Stimulated activated CD8-positive, alpha-beta memory T cell treated with anti-CD3 and anti-CD28 coated beads, Interleukin-15, amount 100 ng/mL, for 4 hours (primary cell): ENCODE measurements at places on chromosomes 4 and X.

GRCh38 chrX:104370089-104370488, 115.4 kb upstream of the ESX1 start:
- DNase-seq = no peak

- no peak for DNase-seq
Measured at GRCh38 chr4:111108153-111108552, 485.3 kb upstream of the PITX2 start.

DNA sequence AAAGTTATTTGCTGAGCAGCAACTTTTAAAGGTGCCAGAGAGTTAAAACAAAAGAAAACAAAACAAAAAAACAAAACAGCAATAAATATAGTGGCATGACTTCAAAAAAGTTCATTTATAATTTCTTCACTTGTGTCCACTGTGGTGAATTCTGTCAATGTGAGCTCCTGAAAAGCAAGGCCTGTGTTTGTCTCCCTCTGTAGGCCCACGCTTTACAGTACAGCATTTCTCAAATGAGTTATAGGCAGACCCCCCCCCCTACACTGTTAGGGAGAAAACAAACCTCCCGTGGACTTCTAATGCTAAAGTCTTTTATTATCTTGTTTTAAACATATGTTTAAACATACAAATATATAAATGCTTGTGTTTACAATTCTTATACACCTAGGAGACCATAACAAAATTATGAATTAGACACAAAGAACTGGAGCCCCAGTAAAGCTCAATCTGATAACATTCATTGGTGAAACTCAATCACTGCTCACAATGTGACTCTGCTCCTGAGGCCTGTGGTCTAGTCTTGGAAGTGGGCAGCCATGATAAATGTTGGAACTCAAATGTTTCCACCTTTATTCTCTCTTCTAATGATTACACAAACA, 47.0 kb upstream of the SCOC start:
- no peak for DNase-seq

DNA sequence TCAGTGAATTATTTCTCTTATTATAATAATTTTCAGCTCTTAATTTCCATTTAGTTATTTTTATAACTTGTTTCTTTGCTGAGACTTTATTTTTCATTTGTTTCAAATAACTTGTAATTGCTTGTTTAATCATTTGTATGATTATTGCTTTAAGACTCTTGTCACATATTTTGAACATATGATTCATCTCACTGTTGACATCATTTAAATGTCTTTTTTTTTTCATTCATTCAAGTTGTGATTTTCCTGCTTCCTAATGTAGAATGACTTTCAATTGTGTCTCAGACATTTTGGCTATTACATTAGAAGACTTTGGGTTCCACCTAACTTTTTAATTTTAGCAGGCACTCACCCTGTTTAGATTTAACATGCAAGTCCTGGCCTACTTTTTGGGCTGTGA, 234.8 kb upstream of the DIPK2B start:
- no peak for DNase-seq

GRCh38 chr4:129167640-129168260, 71.8 kb downstream of the C4orf33 start:
- DNase-seq = no peak

DNA sequence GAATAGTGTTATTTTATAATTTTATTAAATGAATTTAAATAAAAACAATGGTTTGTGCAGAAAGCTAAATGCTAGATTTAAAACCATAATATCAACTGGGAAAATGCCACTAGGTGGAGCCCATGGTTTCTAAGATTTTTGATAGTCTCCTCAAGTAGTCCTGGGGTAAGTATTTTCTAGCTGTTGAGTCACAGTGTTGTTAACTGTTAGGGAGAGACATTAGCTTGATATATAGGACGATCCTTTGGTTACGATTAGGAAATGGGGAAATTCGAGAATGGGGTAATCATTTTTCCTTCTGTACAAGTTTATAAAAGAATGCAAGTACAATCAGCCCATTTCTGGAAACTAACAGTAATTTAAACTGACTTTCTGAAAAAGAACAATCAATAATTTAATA, 378.4 kb downstream of the ANKRD50 start:
- DNase-seq = no peak

DNA sequence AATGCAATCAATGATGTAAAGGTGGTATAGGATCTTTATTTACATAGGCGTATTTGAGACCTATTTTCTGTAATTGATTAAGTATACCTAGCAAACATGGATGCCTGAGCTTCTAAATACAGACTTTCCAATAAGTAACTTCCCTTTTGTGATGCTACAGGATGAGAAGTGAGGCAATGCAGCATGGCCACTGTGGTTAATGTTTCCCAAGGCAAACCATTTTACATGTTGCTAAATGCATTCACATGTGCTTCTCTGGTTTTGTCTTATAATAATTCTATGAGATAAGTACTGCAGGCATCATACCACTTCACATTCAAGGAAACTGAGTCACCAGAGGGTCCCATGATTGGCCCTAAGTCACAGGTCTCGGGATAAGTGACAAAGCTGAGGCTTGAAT, 35.7 kb upstream of the NKX3-2 start:
- DNase-seq = no peak

GRCh38 chr4:168516841-168517240, 20.0 kb downstream of the PALLD start:
- DNase-seq = no peak

DNA sequence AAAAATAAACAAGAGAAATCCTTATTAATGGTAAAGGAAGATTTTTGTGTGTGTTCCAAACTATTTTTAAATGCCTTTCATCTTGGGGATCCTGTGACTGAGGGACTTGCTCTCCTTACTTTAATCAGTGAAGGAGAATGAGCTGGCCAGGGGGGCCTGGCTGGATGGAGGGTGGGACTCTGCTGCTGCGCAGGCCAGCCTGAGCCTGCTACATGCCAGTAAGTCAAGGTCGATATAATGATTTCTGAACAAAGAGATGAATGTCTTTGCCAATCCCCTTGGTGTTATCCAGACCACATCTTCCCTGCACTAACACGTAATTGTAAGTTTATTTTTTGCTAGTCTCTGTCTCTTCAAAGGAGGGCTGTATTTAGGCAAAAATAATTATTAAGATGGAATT, 1679.2 kb upstream of the TENM3 start:
- no peak for DNase-seq

DNA sequence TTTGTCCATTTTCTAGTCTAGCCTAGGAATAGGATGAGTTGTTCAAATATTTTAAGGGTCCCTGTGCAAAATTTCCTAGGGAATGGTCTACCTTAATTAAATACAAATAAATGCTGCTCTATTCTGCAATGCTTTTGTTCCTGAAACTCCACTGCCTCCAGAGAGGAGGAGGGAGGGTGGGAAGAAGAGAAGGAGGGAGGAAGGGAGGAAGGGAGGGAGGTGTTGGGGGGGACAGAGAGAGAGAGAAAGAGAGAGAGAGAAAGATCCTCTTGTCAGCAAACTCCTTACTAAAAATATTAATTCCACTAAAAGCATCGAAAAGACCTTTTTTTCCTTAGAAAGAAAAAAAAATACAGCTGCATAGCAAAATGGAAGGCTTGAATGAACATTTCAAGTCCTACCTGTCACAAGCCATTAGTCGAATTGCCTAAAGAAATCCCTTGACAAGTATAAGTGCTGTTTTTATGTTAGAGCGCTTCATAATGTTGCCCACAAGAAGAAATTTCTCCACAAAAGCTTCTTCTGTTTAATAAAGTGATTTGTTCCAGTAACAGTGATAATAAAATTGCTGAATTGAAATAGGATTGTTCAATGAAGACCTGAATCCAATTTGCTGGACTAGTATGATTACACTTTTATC, 106.0 kb downstream of the NKX6-1 start:
- DNase-seq = no peak

DNA sequence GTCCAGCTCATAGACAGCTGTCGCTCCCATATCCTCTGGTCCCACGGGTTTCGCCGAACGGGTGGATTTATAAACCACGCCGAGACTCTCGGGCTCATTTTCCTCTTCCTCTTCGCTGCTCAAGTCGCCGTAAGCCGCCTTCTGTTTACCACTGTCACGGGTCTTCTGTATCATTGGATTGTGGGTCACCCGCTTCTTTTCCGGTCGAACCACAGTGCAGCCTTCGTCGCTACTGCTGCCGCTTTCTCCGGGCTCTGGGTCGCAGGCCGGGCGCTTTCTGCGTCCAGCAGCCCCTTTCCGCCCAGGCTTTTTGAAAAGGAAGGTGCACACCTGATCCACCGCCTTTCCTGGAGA, 311 bp downstream of the RNF113A start:
- DNase-seq = no peak

DNA sequence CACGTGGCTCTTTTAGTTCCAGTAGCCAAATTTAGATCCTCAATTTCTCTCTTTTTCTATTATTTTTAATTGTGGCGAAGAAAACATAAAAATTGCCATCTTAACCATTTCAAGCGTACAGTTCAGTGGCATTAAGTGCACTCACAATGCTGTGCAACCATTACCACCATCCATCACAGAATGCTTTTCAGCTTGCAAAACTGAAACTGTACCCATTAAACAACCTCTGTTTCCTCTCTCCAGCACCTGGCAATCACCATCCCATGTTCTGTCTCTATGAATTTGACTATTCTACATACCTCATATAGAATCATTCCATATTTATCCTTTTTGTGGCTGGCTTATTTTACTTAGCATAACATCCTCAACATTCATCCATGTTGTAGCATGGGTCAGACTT, 74.9 kb downstream of the METTL14 start:
- no peak for DNase-seq

- no peak for DNase-seq
Measured at GRCh38 chr4:162683659-162684370, 482.9 kb downstream of the NAF1 start.

DNA sequence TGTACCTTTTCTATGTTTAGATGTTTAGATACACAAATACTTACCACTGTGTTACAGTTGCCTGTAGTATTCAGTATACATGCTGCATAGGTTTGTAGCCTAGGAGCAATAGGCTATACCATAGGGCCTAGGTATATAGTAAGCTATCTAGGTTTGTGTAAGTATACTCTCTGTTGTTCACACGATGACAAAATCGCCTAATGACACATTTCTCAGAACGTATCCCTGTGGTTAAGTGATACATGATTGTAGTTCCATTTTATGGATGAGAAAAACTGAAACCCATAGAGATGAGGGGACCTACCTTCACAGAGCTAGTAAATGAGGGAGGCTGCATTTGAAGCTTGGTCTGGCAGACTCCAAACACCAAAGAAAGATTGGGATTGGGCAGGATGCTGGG, 79.4 kb upstream of the EFNB1 start:
- no peak for DNase-seq

- no peak for DNase-seq
Measured at GRCh38 chr4:2813446-2814405, 20.8 kb downstream of the SH3BP2 start.

DNA sequence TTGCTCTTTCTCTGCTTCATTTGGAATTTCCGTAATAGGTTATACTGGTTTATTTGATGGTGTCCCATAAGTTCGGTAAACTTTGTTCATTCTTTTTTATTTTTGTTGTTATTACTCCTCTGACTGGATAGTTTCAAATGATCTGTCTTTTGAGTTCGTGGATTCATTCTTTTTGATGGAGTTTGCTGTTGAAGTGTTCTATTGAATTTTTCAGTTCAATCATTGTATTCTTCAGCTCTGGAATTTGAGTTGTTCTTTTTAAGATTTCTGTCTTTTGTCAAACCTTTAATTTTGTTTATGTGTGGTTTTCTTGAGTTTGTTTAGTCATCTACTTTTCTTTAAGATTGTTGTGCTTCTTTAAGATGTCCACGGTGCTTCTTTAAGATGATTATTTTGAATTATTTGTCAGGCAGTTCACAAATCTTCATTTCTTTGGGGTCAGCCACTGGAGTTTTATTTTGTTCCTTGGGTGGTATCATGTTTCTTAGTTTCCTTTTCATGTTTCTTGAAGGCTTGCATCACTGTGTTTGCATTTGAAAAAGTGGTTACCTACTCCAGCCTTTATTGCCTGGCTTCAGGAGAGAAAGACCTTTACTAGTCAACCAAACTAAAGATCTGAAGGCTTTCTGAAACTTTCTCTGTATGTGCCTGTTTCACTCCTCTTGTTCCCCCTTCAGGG, 154.8 kb upstream of the ANXA3 start:
- DNase-seq = no peak

DNA sequence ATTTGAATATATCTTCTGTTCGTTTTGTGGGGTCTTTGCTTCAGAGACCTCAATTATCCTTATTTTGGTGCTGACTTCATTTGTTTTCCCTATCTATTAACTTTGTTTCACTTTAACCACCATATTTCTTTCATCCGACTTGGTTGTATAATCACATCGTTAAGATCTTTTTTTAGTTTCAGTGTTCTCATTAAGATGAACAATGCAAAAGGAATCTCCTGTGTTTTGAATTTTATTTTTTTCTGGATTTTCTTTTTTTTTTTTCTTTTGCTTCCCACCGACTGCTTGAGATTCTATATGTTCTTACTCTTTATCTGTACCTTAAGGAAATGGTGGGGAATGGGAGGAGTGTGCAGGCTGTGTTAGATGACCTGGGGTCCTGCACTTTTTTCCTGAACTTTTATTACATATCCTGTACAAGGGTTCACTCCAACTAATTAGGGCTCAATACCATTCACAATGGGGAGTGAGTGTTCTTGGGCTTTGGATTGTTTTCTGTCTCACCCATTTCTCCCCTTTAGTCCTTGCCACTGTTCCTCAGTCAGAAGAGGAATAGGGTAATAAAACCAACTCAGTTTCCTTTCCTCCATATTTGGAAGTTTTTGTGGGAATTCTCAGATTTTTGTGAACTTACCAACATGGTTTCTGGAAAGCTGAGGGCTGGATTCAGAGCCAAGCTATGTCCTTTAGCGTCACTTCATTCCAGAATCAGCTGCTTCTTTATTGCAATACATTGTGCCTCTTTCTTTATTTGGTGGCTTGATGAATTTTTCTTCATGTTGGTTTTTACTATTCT, 43.2 kb upstream of the BMPR1B start:
- DNase-seq = no peak

DNA sequence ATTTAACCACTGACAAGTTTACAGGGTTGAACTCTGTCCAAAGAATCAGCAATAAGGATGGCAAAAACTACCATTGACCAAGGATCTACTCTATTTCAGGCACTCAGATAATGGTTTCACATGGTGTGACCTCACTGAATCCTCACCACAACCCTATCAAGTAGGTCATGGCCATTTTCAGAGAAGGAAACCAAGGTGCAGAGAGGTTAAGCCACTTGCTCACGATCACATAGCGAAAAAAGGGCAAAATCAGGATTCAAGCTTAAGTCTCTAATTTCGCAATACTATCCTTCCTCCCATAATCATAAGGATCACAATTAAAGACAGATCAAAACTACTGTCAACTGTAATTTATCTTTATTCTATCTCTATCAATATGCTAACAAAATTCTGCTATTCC, 191.0 kb upstream of the AFF2 start:
- DNase-seq = no peak

DNA sequence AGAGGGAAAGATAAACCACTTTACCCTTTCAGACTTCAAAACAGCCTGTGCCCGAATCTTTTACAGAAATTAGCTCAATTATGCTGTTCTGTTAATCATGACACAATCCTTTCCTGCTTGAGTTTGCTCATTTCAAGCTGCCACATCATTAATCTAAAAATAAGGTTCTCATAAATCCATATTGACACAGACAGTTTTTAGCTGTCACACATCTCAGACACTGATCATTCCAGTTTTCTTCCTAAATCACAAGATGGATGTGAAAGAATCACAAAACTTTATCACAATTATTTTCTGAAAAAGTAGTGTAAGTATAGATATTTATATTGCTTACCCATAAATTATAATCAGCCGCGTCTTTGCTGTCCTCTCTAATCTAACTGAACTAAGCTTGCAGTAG, 27.9 kb upstream of the AMELX start:
- DNase-seq = no peak
